Right atrium auricular region (tissue), 2 donors: ENCODE measurements at places on chromosomes 7 and 10.

DNA sequence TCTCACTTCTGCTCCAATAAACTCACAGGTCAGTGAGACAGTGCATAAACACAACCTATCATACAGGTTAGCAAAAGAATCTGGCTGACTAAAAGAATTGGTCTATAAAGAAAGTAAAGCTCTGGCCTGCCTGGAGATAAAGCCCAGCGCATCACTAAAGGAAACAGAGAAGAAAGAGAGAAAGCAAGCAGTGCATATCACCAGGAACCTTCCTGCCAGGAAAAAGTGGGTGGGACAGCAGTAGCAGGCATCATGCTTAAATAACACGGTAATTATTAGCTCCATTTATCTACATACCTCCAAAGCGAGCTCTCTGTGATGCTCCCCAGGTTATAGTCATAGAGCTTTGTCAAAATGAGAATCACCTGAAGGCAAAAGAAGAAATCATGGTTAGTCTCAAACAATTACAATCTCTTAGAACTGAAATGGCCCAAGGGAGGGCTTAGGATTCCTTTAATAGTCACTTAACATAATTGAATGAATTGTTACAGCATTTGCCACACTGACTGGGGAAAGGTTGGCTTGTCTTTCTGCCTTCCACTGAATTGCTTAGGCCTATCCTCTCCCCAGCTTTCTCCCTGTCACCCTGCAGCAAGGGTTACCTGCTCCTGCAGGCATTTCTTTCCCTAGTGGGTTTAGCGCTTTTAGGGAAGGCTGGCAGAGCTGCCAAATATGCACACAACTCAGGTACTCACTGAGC, 208.1 kb downstream of the SORCS1 start:
- no peak overlapping the region for H3K4me3 ChIP-seq
- no peak overlapping the region for H3K27ac ChIP-seq
- H3K36me3 ChIP-seq, result no peaks in the 10 kb centered on the region
- H3K27me3 ChIP-seq, result no peaks in the 10 kb centered on the region

- H3K4me3 ChIP-seq, result no peak overlapping the region
- H3K36me3 ChIP-seq, result no peaks in the 10 kb centered on the region
- H3K4me1 ChIP-seq, result no peaks in the 10 kb centered on the region
- no peak overlapping the region for H3K27ac ChIP-seq
Observed at GRCh38 chr7:20223356-20223755, 6.2 kb upstream of the MACC1 start.

DNA sequence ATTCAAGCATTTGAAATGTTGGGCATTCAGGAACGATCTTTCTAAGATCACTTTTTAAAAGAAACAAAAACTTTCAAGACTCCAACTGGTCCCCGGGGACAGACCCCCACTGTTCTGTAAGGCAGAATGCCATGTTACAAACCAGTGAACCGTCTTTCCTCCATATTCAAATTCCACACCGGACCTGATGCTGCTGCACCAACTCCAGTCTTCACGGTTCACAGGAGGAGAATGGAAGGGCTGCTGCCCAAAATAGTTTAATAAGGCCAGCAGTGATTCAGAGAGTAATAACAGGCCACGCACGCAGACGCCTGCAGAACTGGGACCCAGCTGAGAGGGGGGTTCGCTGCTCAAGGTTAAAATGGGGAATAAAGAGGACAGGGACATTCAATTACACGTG, 47.2 kb downstream of the OSBPL3 start:
- no peaks in the 10 kb centered on the region for H3K27me3 ChIP-seq
- H3K4me3 ChIP-seq, result no peak overlapping the region
- no peaks in the 10 kb centered on the region for H3K36me3 ChIP-seq
- no peak overlapping the region for H3K27ac ChIP-seq

GRCh38 chr7:158957921-158958491, 101.6 kb downstream of the DYNC2I1 start:
- DNase-seq, result no peak
- no peak overlapping the region for H3K27ac ChIP-seq
- no peaks in the 10 kb centered on the region for H3K36me3 ChIP-seq
- no peak overlapping the region for H3K4me3 ChIP-seq

GRCh38 chr7:116588225-116588624, 63.4 kb downstream of the CAV1 start:
- DNase-seq, result no peak
- H3K36me3 ChIP-seq, result no peaks in the 10 kb centered on the region
- H3K4me1 ChIP-seq, result no peaks in the 10 kb centered on the region

DNA sequence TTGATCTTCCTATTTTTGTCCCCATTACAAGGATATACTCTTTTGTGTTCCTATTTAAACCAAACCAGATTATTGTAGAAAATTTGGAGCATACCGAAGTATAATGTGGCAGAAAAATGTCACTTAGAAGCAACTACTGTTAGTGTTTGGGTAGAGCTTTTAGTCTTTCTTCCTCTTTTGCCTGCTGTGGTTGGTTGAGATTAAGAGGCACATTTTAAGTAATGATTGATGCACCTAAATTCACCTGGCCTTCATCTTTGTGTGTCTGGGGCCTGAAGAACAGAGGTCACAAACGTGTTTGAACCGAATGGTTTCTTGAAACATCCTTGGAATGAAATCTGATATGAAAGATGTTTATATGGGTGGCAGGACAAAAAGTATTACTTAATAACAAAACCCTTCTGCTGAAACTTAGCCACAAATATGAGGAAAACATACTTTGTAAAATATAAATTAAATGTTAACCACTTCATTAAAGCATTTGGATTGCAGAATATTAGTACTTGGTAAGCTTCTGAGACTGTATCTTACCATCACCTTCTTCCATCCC, 2.6 kb downstream of the BPGM start:
- H3K27ac ChIP-seq, result no peak overlapping the region
- no peak for DNase-seq
- no peaks in the 10 kb centered on the region for H3K36me3 ChIP-seq
- peaks cover 17% of the 10 kb centered on the region for H3K4me1 ChIP-seq
- no peaks in the 10 kb centered on the region for H3K27me3 ChIP-seq
- H3K4me3 ChIP-seq, result no peak overlapping the region

DNA sequence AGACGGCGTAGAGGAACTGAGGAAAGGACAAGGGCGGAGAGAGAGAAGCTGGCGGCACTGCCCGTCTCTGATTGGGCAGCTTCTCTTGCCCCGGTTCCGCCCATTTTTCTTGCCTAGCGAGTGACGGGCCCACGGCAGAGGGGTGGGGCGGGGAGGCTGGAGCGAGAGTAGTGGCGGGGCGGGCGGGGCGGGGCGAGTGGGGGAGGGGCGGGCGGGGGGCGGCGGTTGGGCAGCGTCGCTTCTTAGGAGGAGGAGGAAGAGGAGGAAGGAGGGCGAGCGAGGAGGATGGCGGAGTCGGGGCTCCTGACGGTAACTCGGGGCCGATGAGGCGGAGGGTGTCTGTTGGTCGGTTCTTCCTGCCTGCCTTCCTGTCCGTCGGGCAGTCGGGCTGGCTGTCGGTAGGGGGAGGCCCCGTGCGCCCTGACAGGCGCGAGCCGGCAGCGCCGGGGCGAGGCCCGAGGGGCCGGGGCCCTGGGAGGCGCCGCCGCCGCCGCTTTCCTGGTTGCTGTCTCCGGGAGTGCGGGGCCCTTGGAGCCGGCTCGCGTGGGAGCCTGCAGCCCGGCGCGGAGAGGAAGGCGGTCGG, at the start of gene SHOC2:
SHOC2 (plus strand) TSS at position 256 of the 583 bp plus-strand sequence. CDS start 44,755 bp downstream, outside the sequence.
- H3K27ac ChIP-seq, result peak within 1 kb of the TSS; percentile 98
- H3K4me1 ChIP-seq, result no peaks in the 10 kb centered on the region
- no peaks in the 10 kb centered on the region for H3K27me3 ChIP-seq
- DNase-seq, result peak; percentile 99

GRCh38 chr7:1121476-1121875, 33.6 kb downstream of the GPER1 start:
- H3K36me3 ChIP-seq, result no peaks in the 10 kb centered on the region
